NCI-H1105 (cell line): ENCODE measurements at places on chromosomes 3 and 15.

GRCh38 chr3:196440041-196440537 is 7.9 kb upstream of the UBXN7 start:
- no peak for DNase-seq

DNA sequence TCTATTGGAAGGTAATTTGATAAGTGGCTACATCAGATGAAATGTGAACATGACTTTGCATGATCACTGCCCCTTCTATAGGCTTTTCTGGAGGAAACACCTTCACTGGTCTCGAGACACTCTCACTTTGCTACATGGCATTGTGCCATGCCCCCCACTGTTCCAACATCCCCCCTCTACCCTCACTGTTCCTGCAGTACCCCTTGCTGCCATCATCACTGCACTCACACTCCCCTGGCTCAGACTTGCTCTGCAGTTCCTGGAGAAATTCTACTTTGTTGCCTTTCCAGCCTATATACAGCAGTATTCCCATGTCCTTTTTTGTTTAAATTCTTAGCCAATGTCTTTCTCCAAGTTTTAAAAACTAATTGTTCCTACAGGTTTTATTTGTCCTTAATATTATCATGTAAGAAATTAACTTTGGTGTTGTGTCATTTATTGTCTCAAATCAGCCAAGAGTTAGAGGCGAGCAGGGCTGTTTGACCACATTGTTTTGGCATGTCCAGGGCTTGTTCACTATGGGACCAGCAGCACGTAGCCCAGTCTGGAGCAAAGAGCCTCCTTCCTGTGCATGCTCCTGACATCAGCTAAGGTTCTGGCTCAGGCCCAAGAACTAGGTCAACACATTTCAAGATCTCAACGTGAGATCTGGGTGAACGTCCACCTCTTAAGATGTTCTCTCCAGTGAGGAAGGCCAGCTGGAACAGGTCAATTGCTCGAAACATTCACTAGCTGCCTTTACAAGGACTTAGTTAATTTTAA is 246.4 kb downstream of the SLC9A9 start:
- no peak for DNase-seq

- peak; percentile 31 for DNase-seq
Observed at GRCh38 chr3:156218353-156218744, 98.0 kb downstream of the KCNAB1 start.

DNA sequence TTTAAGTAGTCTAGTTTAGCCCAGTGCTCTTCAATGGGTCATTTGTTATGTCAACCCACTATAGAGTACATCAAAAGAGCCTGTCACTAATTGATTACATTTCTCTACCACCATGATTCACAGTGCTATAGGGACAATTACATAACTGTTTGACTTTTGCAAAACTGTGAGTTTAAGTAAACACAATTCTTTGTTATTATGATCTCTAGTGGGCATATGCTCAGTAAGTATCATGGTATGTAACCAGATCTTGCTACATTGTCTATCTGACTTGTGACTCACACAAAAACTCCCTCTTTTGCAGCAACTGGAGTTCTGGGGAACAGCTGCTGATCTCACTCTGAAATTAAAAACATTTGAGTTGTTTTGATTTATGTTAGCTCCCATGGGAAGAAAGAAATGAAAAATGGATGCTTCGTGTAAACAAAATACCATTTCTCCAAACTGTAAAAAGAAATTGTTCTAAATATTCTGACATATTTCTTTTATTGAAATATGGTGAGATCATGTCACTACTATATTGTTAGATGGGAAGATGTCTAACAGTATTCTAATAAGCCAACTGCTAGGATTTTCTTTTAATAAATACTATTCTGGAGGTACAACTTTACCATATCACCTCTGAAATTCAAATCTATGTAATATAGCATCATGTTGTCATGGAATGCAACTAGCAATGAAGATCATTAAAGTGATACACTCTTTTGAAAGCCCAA is 470.4 kb downstream of the ROBO1 start:
- peak; percentile 89 for DNase-seq

GRCh38 chr3:161796312-161796711 is 299.7 kb downstream of the OTOL1 start:
- DNase-seq: no peak

DNA sequence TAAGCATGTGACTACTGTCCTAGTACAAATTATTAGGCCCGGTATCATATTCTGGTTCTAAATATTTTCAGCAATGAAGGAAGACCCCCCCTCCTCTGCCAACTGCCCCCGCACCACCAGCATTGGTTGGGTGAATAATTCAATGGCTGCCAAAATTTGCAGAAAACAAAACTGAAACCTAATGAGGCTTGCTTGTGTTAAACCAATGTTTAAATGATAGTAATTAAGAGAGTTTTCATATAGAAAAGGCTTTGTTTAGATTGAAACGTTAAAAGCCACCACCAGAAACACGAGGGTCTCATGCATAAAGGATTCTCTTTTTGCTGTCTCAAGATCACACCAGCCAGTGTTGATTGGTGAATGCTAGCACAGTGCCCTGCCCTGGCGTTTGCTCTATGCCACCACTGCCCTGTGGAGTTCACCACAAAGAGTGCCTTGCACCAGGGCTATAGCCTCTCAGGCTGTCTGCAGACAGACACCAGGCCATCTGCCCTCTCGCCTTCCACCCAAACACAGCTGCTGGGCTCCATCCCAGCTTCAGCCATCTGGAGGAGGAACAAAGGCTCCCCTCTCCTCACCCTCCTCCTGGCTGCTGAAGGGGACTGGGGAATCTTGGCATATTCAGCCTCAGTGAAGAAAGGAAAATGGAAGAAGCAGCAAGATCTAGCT is 200.3 kb upstream of the PFN2 start:
- no peak for DNase-seq

- no peak for DNase-seq
Observed at GRCh38 chr3:197496746-197497125, 59.0 kb downstream of the BDH1 start.

DNA sequence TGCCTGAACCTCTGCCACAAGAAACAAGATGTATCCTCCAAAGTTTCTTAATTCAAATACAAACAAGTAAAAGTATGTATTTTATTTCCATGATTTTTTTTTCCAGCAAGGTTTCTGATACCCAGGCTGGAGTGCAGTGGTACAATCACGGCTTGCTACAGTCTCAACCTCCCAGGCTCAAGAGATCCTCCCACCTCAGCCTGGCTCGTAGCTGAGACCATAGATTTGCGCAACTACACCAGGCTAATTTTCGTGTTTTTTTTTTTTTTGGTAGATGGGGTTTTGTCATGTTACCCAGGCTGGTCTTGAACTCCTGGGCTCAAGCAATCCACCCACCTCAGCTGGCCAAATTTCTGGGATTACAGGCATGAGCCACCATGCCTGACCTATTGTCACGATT is 12.2 kb upstream of the VEPH1 start:
- no peak for DNase-seq

GRCh38 chr3:143795874-143796273 is 52.4 kb downstream of the SLC9A9 start:
- no peak for DNase-seq

- DNase-seq: no peak
Observed at GRCh38 chr3:31433679-31433992, 99.1 kb upstream of the STT3B start.

- no peak for DNase-seq
Observed at GRCh38 chr3:181719991-181720680, 8.4 kb downstream of the SOX2 start.

DNA sequence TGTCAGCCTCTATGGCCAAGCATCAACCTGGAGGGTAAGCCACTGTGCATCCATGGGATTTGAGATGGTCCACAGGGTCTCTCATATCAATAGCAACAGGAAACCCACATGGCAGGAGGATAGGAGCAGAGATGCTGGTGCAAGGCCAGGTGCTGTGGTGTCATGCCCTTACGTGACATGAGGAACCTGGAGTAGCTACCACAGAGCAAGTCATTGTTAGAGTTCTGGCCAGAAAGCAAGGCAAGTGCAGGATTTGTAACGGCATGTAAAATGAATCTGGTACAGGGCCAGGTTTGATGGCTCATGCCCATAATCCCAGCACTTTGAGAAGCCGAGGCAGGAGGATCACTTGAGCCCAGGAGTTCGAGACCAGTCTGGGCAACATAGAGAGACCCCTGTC is 14.8 kb upstream of the ZNF774 start:
- no peak for DNase-seq

DNA sequence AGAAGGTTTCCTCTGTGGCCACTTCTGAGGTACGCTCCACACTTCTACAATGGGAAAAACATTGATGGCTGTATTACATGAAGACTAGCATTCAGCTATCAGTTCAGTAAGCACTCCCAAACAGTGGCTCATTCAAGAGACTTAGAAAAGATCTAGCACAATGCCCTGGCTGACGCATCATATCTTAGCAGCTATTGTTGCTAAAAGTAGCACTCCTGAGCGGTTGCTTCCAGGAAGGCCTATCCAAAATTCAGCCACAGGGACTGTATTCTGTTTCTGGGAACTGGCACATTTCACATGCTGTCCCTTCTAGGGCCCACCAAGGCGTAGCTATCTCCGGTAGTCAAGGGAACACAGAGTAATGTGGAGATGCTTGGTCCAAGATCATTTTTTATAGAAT is 21.2 kb upstream of the SPRED1 start:
- DNase-seq: no peak

- DNase-seq: peak; percentile 75
Observed at GRCh38 chr3:147191795-147192385, 214.5 kb downstream of the ZIC4 start.

GRCh38 chr3:136464502-136464901 is 214.4 kb downstream of the PCCB start:
- no peak for DNase-seq

GRCh38 chr15:47744496-47744895 is 27.2 kb downstream of the SEMA6D start:
- no peak for DNase-seq

- no peak for DNase-seq
Observed at GRCh38 chr3:186254676-186255650, 107.1 kb downstream of the DGKG start.
